NCI-H1048 (cell line): ENCODE measurements at places on chromosomes 5 and 9.

- no peak for DNase-seq
Observed at GRCh38 chr9:79489261-79490000, 82.3 kb upstream of the TLE4 start.

- no peak for DNase-seq
Observed at GRCh38 chr5:5298068-5298633, 124.3 kb upstream of the ICE1 start.

DNA sequence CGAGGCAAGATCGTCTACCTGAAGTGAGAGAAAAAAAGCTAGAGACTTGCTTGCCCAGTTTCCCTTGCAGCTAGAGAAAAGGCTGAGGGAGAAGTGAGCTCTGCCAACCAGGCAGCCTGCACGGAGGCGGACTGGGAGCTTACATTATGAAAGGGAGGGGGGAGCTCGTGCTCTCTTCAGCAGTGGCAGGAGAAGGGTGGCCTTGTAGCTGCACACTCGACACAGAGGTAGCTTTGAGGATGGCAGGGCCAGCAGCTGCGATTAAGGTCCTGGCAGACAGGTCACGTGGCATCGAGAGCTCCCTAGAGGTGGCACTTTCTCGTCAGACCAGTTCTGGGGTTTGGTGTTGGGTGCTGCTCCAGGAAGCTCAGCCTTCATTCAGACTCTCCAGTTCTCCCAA lies 26.7 kb downstream of the APBA1 start:
- DNase-seq = peak; percentile 35

DNA sequence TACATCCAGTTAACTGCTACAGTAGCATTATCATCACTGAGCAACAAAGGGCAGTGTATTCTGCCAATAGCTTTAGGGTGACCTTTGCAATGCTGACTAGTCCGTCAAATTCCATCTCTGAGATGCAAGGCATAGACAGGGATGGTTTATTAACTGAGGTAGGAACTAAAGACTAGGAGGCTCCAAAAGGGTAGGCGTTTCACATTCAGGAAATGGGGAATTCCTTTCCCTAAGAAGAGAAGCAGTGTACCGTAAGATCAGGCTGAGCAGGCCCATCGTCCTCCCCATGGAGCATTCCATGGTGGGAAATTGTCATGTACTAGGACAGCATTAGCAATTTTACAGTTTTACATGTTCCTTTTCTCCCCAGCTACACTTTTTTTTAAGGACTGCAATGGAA lies 157.7 kb downstream of the BNC2 start:
- no peak for DNase-seq

DNA sequence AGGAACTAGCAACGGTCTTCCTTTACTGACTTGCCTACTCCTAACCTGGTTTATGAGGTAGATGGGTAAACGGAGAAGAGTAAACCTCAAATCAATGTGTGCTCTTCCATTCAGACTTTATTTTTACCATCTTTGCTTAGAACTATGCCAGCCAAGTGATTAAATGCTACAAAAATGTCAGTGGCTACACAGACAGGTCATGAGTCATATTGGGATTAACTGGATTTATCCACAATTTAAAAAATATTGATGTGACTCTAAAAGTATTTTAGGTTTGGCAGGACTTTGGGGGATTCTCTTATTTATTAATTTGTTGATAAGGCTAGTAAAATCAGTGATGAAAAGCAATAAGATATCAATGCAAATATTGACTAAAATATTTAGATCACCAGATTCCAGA lies 275.0 kb downstream of the PLK2 start:
- no peak for DNase-seq

DNA sequence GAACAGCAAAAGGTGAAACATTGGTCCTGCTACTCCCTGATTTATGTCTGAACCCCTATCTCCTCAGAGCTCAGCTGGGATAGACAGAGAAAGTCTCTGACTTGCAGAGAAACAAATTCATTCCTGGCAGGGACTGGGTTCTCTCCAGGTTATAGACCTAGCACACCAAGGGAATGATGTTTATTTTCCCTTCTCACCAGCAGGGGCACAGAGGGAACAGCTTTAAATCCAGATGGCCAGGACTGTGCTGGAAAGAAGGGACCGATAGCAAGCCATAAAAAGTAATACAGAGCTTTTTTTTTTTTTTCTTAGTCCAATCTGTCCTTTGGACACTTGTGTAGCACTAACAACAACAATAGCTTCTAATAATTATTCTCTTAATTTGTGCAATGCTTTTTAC lies 141.1 kb upstream of the C9orf72 start:
- DNase-seq = no peak

DNA sequence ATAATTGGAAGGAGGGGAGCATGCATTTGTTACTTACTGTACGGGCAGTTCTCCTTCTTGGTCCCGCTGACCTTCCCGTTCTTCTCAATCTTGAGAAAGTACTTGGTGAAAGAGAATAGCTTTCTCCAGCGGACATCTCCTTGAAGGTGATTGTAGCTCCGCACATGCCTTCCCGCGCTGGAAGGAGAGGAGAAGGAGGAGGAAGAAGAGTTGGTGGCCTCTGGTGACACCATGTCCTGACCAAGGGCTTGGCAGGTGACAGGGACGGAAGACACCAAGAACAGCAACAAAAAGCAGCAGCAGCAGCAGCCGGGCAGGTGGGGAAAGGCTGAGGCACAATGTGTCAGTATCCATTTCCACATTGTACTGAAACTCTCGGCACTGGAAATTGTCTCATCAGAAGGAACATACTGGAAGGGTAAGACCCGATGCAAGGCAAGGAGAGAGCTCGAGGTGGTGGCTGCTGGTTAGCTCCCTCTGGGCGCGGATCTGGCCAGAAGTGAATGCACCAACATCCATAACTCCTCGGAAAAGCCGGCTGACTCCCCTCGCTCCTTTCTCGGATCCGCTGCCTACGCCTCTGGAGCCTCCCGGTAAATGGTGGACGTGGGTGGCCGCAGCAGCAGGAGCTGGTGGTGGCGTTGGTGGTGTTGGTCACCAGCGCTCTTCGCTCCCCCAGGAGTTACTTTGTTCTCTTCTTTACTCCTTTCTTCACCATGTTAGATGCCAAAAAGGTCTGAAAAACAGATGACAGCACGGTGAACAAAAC lies 715 bp downstream of the FGF10 start:
- no peak for DNase-seq

DNA sequence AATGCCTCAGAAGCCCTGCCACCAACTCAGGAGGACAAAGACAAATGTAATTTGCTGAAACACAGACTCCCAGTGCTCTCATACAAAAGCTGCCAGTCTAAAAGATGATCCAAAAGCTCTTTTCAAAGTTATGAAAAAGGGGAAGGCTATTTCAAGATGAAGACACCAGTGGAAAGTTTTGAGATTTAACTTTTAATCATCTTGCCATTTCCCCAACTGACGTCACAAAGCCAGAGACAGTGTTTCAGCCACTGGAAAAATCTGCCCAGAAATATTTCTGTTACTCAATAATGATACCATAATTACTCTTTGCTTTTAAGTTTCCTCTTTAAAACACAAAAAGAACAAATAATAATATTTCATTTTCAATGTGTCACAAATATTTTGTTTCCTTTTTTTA lies 20.9 kb downstream of the ENG start:
- DNase-seq = no peak

GRCh38 chr5:149488645-149489306 lies 62.5 kb downstream of the CSNK1A1 start:
- no peak for DNase-seq

GRCh38 chr9:78549711-78550110 lies 252.8 kb downstream of the PSAT1 start:
- DNase-seq = no peak

- DNase-seq = no peak
Observed at GRCh38 chr9:108478431-108479332, 377.1 kb downstream of the ACTL7B start.

DNA sequence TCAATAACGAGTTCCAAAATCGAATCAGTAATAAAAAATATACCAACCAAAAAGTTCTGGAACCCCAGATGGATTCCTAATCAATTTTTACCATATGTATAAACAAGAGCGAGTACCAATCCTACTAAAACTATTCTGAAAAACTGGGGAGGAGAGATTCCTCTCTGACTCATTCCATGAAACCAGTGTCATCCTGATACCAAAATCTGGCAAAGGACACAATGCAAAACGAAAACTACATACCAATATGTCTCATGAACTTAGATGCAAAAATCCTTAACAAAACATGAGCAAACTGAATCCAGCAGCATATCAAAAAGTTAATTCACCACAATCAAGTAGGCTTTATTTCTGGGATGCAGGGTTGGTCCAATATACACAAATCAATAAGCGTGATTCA lies 30.5 kb upstream of the MACIR start:
- no peak for DNase-seq
